WERI-Rb-1 (cell line): ENCODE measurements at places on chromosomes 13 and 19.

DNA sequence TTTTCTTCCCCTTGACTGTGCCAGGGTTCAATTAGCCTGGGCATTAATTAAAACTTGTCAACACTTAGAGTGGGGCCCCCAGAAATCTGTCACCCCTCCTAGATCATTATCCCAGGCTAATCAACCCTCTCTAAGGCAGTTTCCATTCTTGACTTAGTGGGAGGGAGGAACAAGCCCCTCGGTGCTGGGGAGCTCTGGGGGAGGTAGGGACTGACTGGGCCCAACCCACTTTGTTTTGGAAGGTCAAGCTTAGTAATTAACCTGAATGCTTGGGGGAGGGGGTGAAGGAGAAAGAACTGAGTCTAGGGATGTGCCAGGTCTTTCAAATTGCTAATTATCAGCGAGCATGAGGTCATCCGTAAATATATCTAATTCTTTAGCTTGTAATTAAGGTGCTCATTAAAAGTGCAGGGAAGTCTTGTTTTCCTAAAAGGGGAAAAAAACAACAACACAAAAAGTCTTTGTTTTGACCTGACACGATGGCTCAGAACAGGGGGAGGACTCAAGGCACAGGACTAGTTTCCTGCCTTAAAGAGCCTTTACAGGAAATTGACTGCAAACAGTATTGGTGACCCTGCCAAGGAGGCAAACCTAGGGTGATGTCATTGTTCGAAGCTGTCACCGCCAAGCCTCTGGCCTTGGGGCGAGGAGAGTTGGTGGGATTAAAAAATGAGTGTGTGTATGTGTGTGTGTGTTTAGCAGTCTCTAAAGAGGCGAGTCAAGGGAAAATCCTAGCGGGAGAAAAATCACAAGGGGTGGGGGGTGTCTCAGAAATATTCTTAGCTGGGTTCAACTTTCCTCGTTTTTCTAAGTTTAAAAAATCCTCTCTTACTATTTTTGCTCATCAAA is 19.4 kb downstream of the ACTN4 start:
- DNase-seq = peak; percentile 84

GRCh38 chr19:8814176-8814575 is 17.9 kb downstream of the ZNF558 start:
- no peak for DNase-seq

DNA sequence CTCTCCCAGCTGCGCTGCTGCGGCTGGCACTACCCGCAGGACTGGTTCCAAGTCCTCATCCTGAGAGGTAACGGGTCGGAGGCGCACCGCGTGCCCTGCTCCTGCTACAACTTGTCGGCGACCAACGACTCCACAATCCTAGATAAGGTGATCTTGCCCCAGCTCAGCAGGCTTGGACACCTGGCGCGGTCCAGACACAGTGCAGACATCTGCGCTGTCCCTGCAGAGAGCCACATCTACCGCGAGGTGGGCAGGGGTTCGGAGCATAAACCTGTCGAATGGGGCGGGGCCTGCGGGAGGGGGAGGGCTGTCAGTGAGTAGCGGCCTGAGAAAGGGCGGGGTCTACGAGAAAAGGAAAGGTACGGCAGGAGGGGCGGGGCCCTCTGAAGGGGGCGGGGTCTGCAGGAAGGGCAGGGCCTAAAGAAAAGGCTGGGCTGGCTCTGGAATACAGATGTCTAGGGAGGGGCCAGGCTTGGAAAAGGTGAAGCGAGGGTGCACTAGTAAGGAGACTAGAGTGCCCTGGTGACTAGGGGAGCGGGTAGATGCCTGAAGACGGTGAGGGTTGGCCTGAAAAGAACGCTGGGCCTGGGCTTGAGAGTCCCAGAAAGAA is 3.6 kb downstream of the CD37 start:
- peak; percentile 28 for DNase-seq

GRCh38 chr13:105541565-105541964 is 993.9 kb downstream of the EFNB2 start:
- no peak for DNase-seq

- DNase-seq = no peak
These were observed 191.9 kb downstream of the COG6 start for GRCh38 chr13:39847336-39847735.

- DNase-seq = no peak
These were observed 8.1 kb upstream of the STOML3 start for GRCh38 chr13:38998739-38999138.

DNA sequence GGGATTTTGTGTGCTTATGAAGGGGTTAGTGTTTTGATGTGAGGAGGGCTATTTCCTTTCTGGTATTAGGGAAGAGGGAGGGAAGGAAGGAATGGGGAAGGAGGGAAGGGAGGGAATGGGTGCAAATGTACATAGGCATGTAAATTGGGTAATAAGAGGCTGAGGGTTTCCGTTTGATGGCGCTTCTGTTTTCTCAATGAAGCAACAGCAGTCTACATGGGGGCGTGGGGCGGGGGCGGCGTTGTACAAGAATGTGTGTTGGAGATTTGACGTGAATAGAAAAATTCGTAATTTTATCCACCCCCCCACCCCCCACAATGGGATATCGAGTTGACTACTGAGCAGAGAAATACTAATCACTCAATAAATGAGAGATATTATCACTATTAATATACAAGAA is 52.5 kb downstream of the PDS5B start:
- DNase-seq = no peak

DNA sequence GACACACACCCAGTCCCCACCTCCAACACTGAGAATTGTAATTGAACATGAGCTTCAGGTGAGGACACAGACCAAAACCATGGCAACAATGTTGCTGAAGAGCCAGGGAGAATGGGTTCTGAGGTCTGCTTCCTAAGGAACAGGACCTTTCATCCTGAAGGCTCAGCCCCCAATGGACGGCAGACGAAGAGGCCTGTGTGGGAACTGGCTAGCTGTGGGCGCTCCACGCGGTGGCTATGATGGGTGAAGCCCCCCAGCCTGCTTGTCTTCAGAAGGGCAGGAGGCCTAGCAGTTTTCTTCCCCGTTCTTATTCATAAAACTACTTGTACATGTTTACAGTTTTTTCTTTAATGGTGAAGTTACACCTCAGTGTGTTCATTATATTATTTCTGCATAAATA is 136.1 kb upstream of the SPACA7 start:
- DNase-seq = peak; percentile 3

GRCh38 chr13:75360170-75360569 is 121.8 kb downstream of the TBC1D4 start:
- no peak for DNase-seq

GRCh38 chr13:44156294-44156658 is 217.3 kb upstream of the SERP2 start:
- DNase-seq = no peak

GRCh38 chr13:42181381-42181953 is 90.5 kb upstream of the AKAP11 start:
- DNase-seq = no peak

DNA sequence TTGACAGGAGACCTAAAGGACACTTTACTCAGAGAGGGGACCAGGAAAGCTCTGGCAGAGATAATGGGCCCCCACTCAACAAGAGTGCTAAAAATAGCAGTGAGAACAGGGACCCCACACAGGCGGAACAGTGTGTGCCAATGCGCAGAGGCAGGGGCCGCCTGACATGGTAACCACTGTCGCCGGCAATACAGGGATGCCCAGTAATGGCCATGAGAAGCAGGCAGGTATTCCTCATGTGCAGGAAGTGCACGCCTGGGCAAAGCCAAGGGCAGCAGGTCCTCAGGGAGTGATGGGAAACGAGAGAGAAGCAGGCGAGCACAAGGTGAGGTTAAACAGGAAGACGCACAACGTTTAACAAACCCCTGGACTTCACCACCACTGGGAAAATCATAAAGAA is 757.1 kb downstream of the LIG4 start:
- no peak for DNase-seq

- DNase-seq = no peak
These were observed 7.0 kb upstream of the NPAS1 start for GRCh38 chr19:47012617-47013016.

DNA sequence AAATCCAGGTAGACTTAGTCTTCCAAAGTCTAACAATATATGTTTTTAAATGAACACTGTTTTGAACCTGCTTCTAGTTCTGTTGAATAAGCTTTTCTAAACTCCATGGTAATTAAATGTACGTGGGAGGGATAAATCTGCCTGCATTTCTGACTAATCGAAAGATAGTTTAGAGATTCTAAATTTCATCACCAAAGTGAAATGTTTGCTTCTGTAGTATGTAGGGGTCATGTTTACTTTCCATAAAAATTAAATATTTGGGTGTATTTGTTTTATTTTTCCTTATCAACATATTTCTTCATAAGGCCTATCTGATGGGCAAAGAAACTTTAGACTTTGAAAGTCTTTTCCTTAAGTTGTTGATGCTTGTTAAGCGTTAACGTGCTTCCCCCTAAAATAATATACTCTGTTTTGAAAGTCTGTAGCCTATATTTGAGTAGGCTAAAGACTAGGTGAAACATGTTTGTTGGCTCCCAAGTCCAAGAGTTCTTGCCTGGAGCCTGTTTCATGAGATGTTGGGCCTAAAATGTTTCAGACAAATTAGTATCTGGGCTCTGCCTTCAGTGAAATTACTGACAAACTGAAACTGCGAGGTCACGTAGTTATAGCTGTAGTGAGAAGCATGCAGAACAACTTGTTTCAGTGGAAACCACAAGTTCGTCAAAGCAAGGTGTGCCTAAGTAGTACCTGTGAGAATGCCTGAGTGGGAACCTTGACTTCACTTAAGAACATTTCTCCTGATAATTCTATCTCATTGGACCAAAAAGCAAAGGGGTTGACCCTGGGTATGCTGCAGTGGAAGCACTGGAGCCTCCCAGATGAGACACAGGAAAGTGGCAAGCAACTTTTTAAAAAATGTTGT is 126.2 kb downstream of the LMO7 start:
- no peak for DNase-seq

GRCh38 chr13:30172593-30173302 is 134.6 kb downstream of the KATNAL1 start:
- no peak for DNase-seq

- DNase-seq = no peak
These were observed 238.3 kb downstream of the TEX29 start for GRCh38 chr13:111558700-111559088.

DNA sequence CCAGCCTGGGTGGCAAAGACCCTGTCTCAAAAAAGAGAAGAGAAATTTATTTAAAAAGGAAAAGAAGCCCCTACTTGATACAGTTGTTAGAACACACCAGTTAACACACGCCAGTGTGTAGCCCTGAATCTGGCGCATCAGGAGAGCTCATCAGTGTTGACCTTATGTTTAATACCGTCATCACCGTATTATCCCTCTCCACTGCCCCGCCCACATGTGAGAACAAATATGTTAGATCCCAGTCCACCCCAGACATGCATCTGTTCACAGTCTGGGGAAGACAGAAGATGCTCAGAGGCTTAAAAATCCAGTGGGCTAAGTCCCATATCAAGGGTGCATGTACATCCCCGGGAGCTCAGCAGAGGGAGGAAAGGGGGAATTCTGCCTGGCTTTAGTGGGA is 155.2 kb downstream of the DPF1 start:
- peak; percentile 92 for DNase-seq

DNA sequence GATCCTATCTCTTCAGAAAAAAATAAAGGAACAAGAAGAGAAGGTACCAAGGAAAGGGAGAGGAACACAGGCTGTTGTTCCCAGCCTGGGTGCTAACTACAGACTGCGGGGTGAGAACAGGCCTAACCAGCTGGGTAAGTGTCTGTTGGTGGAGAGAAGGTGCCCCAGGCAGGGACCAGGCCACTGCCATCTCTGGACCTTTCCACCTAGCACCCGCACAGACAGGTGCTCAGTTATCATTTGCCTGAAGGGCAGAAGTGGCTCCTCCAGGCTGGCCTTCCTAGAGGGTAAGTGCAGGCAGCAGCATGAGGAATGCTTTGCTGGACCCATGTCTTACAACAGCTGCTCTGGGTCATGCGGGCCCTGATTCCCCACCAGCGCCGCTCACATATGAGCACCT is 10.1 kb downstream of the DNMT1 start:
- DNase-seq = no peak

DNA sequence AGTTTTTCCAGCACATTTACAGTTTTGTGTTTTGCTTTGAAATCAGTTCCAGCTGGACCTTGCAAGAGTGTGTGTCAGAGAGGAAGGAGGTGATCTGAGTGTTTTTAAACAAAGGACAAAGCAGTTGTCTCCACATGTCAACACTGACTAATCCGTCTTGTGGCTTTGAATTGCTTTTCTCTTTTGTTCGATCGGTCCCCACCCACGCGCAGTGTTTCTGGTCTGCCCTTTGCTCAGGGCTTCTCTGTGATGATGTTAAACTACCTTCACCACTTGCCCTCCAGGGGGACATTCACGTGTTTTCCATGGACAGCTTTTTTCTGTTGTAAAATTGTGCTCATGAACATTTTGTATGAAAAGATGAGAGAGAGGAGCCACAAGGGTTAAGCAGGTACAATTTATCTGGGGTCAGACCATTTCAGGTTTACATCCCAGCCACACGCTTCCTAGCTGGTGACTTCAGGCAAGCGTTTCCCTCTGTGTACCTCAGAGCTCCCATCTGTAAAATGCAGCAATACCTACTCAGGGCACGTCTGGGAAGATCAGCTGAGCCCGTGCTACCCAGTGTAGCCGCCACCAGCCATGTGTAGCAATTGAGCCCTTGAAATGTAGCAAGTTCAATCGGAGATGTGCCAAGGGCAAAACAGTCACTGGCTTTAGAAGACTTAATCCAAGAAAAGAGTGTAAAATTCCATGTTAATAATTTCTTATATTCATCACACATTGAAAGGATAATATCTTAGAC is 13.5 kb upstream of the PLA2G4C start:
- DNase-seq = no peak

- no peak for DNase-seq
These were observed 24.5 kb downstream of the PPP5C start for GRCh38 chr19:46371371-46371901.

DNA sequence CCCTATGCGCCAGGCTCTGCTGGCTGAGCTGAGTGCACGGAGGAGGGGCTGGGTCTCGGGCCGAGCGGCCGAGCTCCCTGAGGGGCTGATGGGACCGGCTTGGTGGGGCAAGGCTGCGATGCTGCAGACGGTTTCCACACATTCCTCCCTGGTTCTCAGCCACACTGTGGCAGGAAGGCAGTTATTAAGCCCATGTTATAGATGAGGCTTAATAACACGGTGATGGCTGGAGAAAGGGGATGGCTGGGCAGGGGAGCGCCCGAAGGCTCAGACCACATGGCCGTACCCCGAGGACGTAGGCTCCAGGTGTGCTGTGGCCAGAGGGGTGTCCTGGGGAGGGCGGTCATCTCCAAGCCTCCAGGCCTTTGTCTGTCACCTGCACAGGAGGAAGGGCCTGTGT is 58.6 kb downstream of the MCF2L start:
- DNase-seq = no peak

GRCh38 chr19:54448040-54448773 is 792 bp upstream of the LENG8 start:
- peak; percentile 47 for DNase-seq

- no peak for DNase-seq
These were observed 5.7 kb downstream of the TLE5 start for GRCh38 chr19:3056417-3057088.

GRCh38 chr13:94704377-94705080 is 7.8 kb downstream of the SOX21 start:
- DNase-seq = no peak
